ENCODE measurements at places on chromosomes 7 and 10. TPM values are rescaled to one million over a fixed set of nuclear protein-coding genes. Genes with fewer than 3 reads are reported as not detected.
A peak's percentile ranks its signal among the peaks of the same experiment; 100 is the strongest.

DNA sequence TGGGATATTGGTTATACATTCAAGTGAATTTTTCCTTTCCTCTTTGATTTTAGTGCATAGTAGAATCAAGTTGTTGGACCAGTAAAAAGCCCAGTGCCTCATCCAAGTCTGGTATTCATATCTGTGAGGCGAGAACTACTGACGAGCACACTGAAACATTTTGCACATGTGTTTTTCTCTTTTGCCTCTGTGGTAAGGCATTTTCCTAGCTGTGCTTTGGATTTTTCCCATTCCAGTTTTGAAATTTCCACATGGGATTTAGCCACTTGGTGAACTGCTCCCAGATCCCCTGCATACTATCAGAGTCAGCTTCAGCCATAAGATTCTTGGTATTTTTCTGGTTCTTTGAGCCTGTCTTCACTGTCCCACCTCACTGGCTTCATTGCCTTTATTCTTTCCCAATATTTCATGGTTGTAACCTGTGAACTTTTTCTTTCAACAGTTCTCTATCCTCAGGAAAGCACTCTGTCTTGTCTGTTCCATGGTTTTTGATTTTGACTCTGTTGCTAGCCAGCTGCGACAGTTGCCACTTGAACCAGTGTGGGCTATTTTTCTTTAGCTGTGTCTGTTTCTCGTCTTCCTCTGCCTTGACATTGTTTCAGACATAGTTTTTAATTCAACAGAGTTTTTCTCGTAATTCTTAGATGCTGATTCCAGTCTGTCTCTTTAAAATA, 239.0 kb downstream of the REEP3 start:
- no peak for DNase-seq

DNA sequence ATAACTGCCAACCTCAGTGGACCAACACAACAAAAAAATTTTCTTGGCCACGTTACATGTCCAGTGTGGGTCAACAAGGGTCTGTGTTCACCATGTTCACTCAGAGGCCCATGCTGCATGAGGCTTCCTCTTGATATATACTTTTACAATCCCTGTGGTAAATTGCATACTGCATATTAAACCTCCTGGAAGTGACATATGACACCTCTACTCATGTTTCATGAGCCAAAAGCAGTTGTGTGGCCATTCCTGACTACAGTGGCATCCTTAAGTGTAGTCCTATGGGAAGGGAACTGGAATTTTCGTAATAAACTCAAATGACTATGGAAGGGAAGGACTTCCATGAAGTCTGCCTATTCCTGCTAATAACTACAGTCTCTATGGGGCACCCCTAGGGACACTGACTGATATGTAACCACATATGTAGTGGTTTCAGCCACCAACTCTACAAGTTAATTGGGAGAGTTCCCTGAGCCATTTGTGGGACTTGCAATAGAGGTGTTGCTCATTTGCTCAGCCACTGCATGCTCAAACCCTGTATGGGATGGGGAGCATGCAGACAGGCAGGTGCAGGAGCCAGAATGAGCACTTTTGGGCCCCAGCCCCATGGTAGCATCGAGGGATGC, 9.7 kb downstream of the DYNC1I1 start:
- no peak for DNase-seq

GRCh38 chr10:128056303-128057050, 69.7 kb downstream of the MKI67 start:
- DNase-seq, result no peak

GRCh38 chr7:45682836-45683555, 108.8 kb downstream of the ADCY1 start:
- no peak for DNase-seq

- DNase-seq, result no peak
These were observed 33.1 kb downstream of the SKIDA1 start for GRCh38 chr10:21492421-21492820.

GRCh38 chr10:62463364-62463763, 89.2 kb downstream of the ZNF365 start:
- DNase-seq, result no peak

- no peak for DNase-seq
These were observed 168.3 kb downstream of the MYOF start for GRCh38 chr10:93313798-93314197.

DNA sequence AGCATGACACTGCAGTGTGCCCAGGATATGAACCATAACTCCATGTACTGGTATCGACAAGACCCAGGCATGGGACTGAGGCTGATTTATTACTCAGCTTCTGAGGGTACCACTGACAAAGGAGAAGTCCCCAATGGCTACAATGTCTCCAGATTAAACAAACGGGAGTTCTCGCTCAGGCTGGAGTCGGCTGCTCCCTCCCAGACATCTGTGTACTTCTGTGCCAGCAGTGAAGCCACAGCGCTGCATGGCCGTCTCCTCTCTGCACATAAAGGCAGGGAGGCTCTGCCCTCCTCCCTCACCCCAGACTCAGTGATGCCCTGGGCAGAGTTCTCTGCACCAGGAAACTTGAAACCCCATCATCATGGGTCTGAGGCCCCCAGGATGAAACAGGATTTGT, 70.7 kb upstream of the PRSS58 start:
- no peak for DNase-seq

DNA sequence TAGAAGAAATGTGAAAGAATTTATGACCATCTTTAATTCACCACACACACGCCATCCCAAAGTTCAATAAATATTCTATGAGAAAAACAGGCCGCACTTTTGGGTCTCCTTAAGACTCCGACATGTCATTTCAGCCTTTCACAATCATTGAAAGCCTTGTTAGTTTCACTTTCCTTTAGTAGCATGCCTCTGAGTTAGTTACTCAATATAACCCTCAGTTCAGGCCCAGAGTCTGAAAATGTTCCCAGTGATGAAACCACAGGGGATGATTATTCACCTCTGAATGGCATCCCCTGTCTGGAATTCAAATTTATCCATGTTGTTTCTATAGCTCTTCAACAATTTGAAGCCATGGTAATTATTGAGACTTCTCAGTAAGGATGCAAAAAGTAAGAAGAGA, 278.1 kb upstream of the NRP1 start:
- no peak for DNase-seq

DNA sequence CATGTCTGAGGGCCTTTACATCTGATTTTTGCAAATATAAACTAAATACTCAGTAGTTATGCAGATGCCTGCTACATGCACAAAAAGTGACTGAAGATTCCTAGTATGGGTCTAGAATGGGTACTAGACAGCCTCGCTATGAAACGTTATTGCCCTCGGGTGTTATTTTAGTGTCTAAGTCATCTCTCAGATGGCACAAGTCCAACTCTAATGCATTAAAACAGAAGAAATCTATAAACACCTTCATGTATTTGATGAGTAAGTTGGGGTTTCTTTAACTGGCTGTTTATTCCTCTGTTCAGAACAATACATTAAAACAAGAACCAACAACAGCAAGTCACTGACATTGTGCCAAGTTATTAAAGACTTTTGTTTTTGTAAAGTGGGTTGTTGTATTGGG, 41.6 kb downstream of the TEX36 start:
- DNase-seq, result no peak

GRCh38 chr7:140003913-140004382, 58.8 kb downstream of the PARP12 start:
- peak; percentile 44 for DNase-seq

DNA sequence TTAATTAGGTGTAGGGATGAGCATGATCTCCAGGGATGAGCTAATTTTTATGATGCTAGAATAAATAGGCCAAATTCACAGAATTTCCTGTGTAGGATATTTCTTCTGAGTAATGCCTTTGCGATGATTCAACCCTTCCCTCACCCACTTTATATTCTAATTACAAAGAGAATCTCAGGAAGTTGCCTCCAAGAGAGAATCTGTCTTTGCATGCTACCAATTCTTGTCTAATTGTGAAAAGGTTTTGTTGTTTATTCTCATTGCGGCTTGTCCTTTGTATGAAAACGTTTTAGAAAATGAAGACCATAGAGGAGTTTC, 6.3 kb downstream of the C7orf57 start:
- DNase-seq, result no peak

GRCh38 chr7:25351761-25352160, 123.5 kb upstream of the NPVF start:
- no peak for DNase-seq

DNA sequence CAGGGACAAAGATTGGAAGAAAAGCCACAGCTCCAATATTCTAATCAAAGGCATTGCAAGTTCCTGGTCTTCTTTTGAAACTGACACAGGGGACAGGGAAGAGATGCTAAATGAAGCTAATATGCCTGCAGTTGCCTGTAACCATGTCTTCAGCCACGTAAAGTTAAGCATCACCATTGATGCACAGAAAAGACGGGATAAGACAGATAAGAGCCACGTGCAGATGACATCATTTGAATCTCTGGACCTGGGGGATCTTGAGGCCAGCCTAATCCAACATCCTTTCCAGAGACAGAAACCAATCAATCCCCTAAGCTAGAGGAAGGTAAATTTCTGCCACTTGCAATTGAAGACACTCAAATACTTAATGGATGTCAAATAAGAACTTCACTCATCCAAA, 93.4 kb downstream of the PIP4K2A start:
- no peak for DNase-seq

DNA sequence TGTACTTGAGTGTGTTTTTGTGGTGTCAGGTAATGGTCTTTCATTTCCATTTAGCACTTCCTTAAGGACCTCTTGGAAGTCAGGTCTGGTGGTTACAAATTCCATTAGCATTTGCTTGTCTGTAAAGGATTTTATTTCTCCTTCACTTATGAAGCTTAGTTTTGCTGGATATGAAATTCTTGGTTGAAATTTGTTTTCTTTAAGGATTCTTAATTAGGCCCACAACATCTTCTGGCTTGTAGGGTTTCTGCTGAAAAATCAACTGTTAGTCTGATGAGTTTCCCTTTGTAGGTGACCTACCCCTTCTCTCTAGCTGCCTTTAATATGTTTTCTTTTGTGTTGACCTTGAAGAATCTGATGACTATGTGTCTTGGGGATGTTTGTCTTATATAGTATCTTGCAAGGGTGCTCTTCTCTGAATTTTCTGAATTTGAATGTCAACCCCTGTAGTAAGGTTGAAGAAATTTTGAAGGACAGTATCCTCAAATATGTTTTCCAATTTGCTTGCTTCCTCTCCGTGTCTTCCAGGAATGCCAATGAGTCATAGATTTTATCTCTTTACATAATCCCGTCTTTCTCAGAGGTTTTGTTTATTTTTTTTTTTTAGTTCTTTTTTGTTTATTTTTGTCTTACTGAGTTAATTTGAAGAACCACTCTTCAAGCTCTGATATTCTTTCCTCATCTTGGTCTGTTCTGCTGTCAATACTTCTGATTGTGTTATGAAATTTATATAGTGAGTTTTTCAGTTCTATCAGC, 70.2 kb downstream of the SLC39A12 start:
- no peak for DNase-seq

DNA sequence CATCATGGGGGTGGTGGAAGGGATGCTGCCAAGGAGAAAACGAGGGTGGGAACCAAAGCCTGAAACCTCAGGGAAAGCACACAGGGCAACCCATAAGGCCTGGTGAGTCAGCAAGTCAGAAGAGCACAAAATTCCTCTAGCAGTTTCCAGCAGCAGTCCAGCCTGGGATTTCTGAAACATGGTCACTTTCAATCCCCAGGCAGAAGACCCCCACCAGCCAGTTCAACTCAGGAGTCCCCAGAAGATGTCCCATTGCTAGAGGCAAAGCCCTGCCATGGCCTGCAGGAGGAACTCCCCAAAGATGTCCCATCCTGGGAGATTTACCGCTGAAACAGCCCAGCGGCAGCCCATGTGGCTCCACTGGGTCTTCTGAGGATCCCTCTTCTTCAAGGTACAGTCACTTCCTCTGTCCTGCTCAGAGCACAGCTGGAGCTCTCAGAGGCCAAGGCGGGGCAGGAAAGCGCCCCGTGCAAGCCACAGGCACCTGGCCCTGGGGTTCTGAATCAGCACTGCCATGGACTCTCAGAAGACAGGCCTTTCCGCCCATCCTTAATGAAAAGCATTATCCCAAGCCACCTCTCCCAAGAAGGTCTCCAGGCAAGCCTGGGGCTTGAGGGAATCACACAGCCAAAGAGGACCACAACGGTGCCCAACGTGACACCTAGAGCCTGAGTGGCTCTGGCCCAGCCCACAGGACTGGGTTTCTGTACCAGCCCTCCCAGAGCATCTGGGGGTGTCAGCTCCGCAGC, 196.9 kb downstream of the GRID1 start:
- no peak for DNase-seq

GRCh38 chr7:102258073-102258748, 28.5 kb upstream of the SH2B2 start:
- no peak for DNase-seq

DNA sequence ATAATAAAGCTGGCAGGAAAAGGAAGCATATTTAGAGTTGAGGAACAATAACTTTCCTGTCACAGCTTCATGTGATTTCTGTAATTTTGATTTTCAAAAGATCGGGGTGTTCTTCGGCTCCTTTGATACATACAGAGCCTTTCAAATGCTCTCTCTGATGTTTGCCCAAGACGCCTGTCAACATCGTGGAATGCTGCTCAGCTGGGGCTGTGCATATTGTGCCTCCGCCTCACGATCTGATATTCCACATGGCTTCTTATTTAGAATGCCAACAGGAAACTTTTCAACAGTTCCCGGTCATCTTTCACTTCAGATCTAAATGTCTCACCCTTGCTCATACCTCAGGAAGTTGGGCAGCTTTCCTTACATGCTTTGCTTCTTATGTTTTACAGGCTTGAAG, 7.3 kb downstream of the NPY start:
- DNase-seq, result no peak

DNA sequence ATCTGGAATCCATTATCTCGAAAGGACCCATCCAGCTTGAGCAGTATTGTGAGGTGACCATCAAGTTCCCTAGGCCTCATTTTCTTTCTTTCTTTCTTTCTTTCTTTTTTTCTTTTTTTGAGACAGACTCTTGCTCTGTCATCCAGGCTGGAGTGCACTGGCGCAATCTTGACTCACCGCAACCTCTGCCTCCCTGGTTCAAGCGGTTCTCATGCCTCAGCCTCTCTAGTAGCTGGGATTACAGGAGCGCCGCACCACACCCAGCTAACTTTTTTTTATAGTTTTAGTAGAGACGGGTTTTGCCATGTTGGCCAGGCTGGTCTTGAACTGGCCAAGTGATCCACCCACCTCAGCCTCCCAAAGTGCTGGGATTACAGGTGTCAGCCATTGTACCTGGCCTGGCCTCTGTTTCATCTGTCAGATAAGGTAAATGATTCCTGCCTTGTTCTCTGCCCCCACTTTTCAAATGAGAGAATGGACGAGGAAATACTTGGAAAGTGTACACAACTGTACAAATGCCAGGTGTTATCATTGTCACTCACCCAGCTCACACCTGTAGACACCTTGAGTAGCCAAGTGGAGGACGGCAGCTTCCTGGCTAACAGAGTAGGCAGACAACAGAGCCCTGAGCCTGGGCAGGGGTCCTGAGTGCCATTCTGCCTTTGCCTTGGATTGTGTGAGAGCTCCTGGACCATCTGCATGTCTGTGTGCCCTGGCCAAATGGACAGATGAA, 54.1 kb downstream of the HK1 start:
- DNase-seq, result no peak

The ZPBP gene
- total RNA-seq, result not detected

The TMEM72 gene
- 0.41 TPM for total RNA-seq

The TCAF2 gene
- total RNA-seq, result 4.8 TPM

The DRGX gene
- total RNA-seq, result not detected

The SYT15 gene
- 1.1 TPM for total RNA-seq

The SFXN3 gene
- total RNA-seq, result 51.1 TPM

The CALHM3 gene
- not detected for total RNA-seq

The BICC1 gene
- 32.5 TPM for total RNA-seq

The DOCK4 gene
- total RNA-seq, result 34.9 TPM

All from tongue (tissue), 3 donors.